ENCODE measurements at places on chromosomes 2 and 18.

- no peak for DNase-seq
These were observed 390.9 kb upstream of the SMIM21 start for GRCh38 chr18:75818383-75818782.

- DNase-seq, result no peak
These were observed 282.0 kb upstream of the SESTD1 start for GRCh38 chr2:179546656-179547055.

DNA sequence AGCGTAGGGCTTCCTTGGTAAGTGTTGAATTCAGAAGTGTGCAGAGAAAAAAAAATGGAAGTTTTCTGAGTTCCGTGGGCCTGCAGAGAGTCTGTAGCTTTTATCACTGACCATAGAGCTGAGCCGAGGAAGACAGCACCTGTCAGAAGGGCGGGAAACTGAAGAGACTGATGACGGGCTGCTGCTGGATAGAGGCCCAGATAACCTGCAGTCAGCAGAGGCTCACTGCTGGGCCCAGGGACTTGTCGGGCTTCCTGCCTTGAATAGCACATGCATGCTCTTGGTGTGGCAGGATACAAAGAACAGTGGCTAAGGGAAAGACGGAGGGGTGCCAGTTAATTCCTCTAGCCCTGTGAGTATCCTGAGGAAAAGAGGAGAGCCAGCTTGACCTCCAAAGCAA is 166.4 kb downstream of the MGAT5 start:
- no peak for DNase-seq

DNA sequence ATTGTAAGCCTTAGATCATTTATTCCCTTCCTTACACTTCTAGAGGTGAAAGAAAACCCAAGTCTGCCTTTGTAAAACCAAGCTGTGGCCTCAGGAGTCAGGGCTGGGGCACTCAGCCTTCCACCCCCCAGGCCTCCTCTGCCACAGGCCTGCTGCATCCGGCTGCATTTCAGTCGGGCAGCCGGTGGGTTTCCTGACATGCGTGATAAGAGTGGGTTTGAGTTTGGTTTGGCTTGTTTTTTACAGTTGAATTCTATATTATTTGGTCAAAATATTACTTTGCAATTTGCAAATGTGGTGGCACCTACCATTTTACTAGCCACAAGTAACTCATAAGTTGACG is 42.4 kb downstream of the ADI1 start:
- no peak for DNase-seq

GRCh38 chr2:80496775-80497174 is 192.2 kb upstream of the LRRTM1 start:
- DNase-seq, result no peak

- DNase-seq, result no peak
These were observed 947.5 kb downstream of the CPS1 start for GRCh38 chr2:211503856-211504255.

DNA sequence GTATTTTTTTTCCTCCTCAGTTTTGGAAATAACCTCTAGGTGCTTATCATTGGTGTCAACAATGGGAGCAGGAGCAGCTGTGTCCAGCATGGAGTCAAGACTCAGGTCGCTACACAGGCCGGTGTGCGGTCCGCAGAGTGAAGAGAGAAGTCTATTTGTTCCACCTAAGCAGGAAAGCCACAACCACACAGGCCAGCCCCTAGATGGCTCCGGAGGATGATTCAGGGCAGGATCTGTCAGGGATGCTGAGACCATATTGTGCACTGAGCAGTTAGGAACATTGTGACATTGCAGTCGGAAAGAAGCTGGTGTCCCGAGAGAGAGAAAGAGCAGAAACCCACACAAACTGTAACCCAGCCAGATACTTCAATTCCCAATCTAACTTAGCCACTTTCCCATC is 136.9 kb downstream of the GAREM1 start:
- no peak for DNase-seq

GRCh38 chr18:11989966-11990380 is 8.7 kb downstream of the IMPA2 start:
- no peak for DNase-seq

- DNase-seq, result no peak
These were observed 84.1 kb downstream of the GLI2 start for GRCh38 chr2:120819720-120820210.

DNA sequence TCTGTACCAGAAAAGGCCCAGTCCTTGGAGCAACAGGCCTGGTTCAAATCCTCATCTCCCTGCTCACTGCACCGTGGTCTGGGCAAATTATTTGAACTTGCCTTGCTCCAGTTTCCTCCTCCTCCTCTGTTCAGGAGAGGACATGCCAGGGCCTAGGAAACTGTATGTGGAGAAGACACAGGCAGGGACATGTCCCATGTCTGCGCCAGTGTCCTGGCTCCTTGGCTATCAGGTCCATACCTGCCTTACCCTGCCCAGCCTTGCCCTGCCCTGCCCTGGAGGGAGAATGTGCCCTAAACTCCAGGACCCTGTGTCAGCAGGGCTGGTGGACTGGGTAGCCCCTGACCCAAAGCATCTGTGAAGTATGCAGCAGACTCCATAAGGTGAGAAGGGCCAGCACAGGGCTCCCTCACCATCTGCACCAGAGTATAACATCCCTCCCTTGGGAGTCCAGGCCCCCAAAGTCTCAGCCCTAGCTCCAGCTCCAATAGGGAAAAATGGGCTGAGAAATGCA is 165.3 kb downstream of the GALNT1 start:
- DNase-seq, result no peak

DNA sequence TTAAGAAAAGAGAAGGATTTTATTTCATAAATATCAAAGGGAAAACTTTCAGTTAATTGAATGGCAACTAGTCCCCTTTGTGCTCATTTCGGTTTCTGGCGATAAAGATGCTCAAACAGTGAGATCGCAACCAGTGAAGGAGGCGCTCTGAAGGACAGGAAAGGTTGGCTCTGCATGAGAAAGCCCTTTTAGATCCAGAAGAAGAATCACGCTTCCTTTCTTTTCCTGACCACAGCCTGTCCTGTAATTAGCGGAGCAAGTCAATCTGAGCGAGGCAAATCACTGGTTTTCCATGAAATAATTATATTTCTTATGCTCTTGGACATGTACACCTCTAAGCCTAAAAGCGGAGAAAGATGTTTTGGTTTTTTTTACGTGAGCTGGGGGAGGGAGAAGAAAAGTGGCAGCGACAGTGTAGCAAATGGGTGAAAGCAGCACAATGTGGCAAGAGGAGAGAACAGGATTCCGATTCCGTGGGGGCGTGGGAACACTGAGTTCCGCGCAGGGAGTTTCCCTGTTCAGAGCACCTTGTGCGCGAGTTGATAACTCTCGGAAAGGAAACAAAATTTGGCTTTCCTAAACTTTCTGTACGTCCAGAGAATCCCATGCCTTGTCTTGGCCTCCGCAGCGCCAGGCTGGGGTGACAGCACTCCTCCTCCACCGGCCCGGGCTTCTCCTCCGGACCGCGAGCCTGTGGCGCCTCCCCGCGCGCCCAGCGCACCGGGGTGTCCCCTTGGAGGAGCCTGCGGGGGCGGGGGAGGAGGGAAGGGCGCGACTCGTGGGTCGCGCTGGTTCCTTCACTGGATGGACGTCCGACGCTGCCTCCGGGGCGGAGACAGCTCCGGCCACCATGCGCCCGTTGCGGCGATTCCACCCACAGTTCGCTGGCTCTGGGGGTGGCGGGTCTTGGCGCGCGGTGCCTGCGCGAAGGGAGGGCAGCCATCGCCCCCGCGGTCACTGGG is 620 bp upstream of the SLC9A2 start:
- DNase-seq, result peak; percentile 44

GRCh38 chr2:1927896-1928568 is 183.7 kb upstream of the PXDN start:
- DNase-seq, result no peak

DNA sequence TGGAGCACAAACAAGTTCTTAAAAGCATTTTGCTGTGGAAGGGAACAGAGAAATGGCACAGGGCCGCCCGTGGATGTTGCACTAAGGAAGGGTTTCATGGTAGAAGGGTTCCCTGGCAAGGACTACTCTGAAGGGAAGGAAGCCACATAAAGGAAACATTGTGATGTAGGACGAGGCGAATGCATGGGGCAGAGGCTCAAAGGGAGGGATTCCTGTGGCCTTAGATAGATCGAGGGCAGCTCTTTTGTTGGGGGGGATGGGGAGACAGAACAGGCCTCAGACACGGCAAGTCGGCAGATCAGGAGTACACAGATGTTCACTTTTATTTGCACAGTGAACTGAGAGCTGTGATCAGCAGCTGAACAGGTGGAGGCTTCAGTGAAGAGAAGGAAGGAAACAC is 205.4 kb downstream of the SNTG2 start:
- no peak for DNase-seq

- no peak for DNase-seq
These were observed 66.6 kb downstream of the MYOM1 start for GRCh38 chr18:3153107-3153704.

DNA sequence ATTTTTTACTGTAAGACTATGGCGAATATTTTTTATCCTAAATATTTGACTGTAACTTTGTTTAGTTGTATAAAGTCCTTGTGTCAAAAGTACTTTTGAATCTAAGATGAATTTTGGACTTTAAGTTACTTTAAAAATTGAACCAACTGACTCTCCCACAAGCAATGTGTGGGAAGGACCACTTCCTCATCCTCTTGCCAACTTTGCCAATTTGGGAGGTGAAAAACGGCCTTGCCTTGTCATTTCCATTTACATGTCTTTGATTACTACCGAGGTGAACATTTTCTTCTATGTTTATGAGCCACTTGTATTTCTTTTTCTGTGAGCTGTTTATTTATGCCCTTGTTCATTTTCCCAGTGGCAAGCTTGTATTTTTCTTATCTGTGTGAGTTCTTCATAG is 12.8 kb upstream of the MSGN1 start:
- DNase-seq, result no peak

GRCh38 chr2:102191501-102191900 is 4.7 kb downstream of the IL1RL2 start:
- DNase-seq, result no peak

DNA sequence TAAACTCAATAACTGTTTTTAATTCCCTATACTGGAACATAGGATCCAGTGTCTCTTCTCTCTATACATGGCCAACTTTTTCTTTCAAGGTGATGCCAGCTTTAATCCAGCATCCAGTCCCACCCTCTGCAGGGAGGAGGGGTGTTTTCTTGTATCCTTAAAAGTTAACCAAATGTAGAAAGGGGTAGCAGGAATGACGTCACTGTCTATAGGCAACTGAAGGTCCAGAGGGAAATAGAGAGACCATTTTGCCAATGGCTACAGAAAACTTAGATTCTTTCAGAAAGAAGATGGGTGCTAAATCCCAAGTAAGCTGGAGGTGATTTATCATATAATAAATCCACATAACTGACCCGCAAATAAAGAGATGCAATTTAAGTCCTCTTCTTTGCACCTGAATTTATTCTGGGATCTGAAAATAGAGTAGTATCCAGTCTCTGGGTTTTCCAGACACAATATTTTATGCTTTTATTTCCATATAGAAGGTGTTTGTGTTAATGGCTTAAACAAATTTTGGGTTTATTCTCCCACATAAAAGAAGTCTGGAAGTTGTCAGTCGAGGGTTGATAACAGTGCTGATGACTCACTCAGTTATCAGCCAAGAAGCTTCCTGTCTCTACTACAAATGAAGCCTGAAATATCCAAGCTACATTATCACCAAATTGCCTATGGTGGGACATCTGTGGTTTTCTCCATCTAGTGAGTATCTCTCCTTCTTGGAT is 5.7 kb upstream of the DNER start:
- no peak for DNase-seq

- DNase-seq, result no peak
These were observed 36.9 kb upstream of the NCKAP5 start for GRCh38 chr2:133605011-133605765.

- peak; percentile 81 for DNase-seq
These were observed 59.7 kb downstream of the PTH2R start for GRCh38 chr2:208466151-208466919.

Data from erythroblast (primary cell).